ENCODE measurements at places on chromosomes 16 and 17.

- DNase-seq, result no peak
These were observed 127.3 kb downstream of the PRKCA start for GRCh38 chr17:66429680-66430079.

DNA sequence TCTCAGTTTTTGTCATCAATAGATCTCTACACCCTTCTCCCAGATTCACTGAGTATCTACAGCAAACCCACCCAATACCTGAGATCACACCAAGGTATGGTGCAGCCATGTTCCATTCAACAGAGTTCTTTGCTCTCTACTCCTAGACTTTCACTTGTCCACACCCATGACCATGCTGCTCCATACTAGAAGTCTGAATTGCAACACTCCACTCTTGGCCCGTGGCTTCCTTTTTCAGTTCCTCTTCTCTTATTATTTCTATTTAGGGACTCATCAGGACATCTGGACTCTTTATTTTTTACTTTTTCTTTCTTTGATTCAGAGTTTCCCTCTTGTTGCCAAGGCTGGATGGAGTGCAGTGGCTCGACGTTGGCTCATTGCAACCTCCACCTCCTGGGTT lies 37.1 kb downstream of the YWHAE start:
- no peak for DNase-seq

- no peak for DNase-seq
These were observed 12.3 kb upstream of the CCL2 start for GRCh38 chr17:34242587-34243363.

GRCh38 chr16:85390511-85391174 lies 222.5 kb upstream of the GSE1 start:
- DNase-seq, result no peak

DNA sequence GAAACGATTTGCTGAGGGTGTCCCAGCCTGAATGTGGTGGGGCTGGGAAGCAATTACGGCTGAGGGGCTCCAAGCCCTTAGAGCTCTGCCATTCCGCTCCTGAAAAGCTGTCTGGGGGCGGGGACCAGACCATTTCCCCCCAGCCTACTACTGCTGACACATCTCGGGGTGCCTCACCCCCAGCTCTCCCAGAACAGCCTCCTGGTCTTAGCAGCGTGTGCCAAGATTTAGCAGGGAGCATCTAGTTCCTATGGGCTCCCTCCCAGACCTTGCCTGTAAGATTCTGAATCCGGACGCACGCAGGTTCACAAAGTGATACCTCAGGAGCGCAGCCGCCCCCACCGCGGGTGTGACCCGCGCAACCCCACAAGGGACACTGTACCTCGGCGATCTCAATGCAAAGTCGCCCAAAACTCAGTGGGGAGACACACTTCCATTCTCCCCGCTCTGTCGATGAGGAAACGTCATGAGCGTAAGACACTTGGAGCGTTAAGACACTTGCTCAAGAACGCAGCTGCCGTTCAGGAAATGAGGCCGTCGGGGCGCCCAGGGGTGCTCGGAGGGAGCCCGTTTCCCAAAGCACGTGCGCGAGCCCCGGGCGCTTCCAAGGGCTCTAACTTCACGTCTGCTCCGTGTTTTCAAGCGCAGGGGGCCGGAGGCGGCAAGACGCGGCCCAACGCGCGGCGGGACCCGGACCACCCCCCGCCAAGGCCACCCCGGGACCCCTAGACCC lies 629 bp downstream of the GEMIN4 start:
- DNase-seq, result no peak

DNA sequence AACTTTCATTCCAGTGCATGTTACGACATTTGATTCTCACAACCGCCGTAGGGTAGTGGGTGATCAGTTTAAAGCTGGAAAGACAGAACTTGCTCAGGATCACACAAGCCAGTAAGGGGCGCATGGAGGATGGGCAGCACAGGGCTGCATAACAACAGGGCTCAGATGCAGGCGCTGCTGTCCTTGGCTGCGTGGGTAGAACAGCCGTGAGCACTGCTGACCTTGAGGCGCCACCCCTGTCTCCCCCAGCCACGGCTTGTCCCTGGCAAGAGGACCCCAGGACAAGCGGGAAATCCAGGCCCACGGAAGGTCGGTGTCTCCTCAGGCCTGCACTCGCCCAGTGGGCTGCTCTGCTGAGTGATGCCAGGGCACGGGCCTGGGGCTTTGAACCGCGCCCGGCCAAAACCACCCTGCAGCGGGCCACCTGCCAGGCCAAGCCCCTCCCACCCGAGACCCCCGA lies 84.7 kb downstream of the LMF1 start:
- no peak for DNase-seq

- DNase-seq, result no peak
These were observed 20.2 kb downstream of the KNOP1 start for GRCh38 chr16:19697756-19698318.

- no peak for DNase-seq
These were observed 53.2 kb downstream of the MYH11 start for GRCh38 chr16:15803618-15804017.

DNA sequence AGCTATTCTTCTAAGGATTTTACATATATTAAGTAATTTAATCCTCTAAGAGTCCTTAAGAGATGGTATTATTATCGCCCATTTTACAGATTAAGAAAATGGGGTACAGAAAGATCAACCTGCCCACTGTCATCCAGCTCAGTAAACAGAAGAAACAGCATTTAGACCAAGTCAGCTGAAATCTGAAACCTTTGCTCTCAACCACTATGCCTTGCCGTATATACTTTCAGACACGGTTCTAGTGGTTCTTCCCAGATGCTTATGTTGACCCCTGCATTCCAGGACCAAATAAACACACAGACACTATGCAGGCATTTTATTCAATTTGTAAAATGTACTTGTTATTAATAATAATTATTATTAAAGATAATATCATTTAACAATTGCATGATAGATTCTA lies 854.8 kb downstream of the KCNJ2 start:
- DNase-seq, result no peak

- DNase-seq, result no peak
These were observed 79.4 kb downstream of the CCDC182 start for GRCh38 chr17:57665696-57666095.

Measured in stimulated activated CD8-positive, alpha-beta memory T cell treated with anti-CD3 and anti-CD28 coated beads, Interleukin-4, amount 100 ng/mL, for 1 hour (primary cell).